Fibroblast of pulmonary artery (primary cell): ENCODE measurements at places on chromosomes 16 and 17.

DNA sequence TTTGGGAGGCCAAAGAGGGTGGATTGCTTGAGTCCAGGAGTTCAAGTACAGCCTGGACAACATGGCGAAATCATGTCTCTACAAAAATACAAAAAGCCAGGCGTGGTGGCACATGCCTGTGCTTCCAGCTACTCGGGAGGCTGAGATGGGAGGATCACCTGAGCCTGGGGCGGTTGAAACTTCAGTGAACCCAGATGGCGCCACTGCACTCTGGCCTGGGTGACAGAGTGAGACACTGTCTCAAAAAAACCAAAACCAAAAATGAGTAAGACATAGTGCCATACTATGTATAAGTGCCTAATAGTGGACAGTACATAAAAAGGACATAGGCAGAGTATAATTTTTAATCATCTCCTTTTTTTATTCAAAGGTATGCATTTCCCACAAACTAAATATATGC lies 4.0 kb downstream of the CTC1 start:
- DNase-seq = no peak

DNA sequence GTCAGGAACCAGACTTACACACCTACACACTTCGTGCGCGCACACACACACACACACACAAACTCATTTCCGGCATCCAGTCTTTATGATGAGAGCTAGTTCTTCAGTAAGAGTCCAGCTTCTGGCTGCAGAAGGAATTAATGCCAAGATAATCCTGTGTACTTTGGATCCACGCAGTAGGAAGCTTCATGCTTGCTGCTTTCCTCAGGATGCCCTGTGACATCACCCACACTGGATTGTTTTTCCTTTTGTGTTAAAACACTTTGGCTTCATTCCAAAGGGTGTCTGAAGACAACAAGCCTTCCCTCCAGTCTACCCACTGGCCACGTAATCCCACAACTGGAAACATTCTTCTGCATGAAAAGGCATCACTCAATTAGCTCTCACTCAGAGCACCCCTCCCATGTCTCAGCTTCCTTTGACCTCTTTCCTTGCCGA lies 35.4 kb downstream of the KCNJ16 start:
- DNase-seq = peak; percentile 67

DNA sequence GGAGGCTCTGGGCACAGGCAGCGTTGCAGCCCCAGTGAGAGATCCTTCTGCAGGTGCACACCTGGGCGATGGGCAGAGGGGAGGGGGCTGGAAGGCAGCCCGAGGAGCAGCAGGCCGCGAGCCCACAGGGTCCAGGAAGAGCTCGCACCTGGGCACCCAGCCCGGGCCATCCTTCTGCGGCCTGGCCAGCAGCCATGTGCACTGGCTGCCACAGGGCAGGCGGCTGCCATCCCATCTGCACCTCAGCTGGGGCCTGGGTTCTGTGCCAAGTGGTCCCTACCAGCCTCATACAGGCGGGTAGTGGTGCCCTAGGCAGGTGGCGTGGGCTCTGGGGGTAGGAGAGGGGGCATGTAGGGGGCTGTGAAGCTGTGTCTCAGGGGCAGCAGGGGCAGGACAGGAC lies 197.2 kb downstream of the RBFOX3 start:
- no peak for DNase-seq

GRCh38 chr17:57021226-57021940 lies 43.5 kb downstream of the SCPEP1 start:
- no peak for DNase-seq

DNA sequence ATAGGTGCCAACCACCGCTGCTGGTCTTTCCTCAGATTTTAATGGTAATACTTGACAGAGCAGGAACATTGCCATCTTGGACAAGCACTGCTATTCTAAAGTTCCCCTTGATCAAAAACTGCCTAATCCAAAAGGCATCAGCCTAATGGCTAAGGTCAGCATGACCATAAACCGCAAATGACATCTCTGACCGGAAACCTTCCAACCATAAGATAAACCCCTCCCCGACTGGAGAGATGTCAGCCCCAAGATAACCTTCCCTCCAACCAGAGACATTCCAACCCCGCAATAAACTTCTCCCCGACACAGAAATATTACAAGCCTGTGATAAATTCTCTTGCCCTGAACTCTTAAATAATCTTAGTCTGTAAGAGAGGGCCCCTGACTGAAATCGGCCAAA lies 7.4 kb upstream of the DHX40 start:
- no peak for DNase-seq

DNA sequence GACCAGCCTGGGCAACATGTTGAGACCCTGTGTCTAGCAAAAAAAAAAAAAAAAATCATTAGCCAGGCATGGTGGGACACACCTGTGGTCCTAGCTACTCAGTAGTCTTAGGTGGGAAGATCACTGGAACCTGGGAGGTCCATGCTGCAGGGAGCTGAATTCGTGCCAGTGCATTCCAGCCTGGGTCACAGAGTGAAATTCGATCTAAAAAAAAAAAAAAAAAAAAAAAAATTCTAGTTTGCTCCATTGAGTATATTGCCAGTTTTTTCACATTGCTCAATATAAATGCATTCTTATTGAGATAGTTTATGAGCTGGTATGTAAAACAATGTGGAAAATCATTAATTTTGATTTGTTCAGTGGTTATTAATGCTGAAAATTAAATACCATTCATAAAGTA lies 52.0 kb downstream of the ABHD15 start:
- peak; percentile 26 for DNase-seq

- DNase-seq = no peak
These were observed 35.7 kb upstream of the C16orf78 start for GRCh38 chr16:49337814-49338350.

- DNase-seq = no peak
These were observed 42.3 kb upstream of the MTSS2 start for GRCh38 chr16:70728150-70728549.

- no peak for DNase-seq
These were observed at the start of gene TMEM238L for GRCh38 chr17:10803830-10804475. Gene TMEM238L (minus strand): TSS chr17:10804099. CDS start chr17:10803963, 136 bp downstream.

GRCh38 chr16:50924759-50925545 lies 183.1 kb downstream of the CYLD start:
- no peak for DNase-seq
